Trophoblast cell (in vitro differentiated cells and primary cell): ENCODE measurements at places on chromosomes 3 and 15.

GRCh38 chr15:48040166-48040817 is 80.5 kb upstream of the SLC24A5 start:
- peak; percentile 34 for DNase-seq

DNA sequence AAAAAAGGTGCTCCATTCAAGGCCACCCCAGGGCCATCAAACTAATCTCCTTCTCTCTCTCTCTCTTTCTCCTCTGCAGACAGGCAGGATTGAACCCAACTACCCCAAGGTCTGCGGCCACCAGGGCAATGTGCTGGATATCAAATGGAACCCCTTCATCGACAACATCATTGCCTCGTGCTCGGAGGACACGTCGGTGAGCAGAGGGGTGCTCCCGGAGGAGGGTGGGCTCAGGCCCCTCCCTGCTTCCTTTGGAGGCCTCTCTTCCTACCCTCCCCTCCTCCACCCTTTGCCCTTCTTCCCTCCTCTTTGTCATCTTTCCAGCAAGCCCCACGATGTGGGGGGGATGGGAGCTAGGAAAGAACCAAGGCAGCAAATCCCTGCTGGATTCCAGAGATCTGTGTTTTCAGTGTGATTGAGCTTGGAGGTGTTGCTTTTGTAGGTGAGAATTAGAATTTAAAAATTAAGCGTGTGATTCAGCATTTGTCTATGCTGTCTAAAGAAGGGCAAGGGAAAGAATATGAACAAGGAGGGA is 116.3 kb downstream of the CORO2B start:
- no peak for DNase-seq

- DNase-seq: no peak
These were observed 47.6 kb downstream of the TMCC1 start for GRCh38 chr3:129845956-129846355.

- DNase-seq: peak; percentile 27
These were observed 5.4 kb upstream of the ALDH1A2 start for GRCh38 chr15:58070801-58071418.

DNA sequence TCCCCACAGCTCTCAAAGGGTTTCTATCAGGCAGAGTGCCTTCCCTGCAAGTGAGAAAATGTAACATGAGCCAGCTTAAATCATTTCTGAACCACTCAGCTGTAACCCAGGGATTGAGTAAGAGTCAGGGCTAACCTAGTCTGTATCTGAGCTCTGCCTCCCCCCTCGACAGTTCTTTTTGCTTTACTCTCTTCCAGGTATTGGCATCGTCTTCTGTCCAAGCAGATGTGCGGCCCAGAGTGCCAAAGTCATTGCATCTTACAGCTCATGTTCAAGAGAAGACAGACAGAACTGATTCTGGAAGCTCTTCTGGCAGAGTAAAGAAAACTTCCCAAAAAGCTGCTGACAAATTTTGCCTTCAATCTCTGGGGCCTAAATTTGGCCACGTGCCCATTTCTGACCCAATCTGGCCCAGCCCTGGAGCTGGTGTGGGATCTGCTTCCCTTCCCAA is 74.8 kb downstream of the ABHD5 start:
- DNase-seq: no peak

- DNase-seq: no peak
These were observed 16.5 kb downstream of the SLC51A start for GRCh38 chr3:196232882-196233251.

DNA sequence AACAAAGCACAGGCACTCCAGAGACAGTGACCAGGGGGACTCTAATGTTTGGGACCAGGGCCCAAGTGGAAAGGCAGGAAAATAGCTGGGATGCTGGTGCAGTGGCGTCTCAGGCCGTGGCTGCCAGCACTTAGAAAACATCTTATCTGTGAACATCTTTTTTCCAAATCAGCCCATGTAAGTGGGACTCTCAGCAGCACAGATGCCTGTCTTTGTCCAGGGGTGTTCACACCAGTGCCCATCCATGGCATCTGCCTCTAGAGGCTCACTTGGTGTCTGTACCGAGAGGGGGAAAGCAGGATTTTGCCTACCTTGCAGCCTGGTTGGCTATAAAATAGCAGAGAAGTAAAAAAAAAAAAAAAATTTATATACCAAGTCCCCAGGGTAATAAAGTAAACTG is 26.7 kb downstream of the SLC12A8 start:
- DNase-seq: no peak

DNA sequence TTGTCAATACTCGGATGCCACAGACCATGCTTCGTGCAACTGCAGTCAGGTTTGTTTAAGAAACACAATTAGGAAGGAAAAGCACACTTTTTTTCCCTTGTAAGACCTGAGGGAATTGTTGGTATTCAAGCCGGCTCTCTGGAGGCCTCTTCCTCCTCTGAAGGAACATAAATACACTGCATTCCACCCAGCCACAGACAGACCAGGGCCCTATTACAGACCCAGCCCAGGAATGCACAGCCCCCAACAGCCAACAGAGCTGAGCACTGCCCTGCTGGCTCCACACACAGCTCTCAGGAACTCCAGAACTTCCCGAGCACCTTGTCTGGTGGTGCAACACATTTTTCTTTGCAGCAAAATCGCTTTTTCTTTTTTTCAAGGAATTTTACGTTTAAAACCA is 488.7 kb upstream of the PROK2 start:
- peak; percentile 39 for DNase-seq

GRCh38 chr3:174035328-174035886 is 637.9 kb downstream of the NLGN1 start:
- DNase-seq: no peak

GRCh38 chr3:168003911-168004310 is 91.8 kb downstream of the GOLIM4 start:
- no peak for DNase-seq

DNA sequence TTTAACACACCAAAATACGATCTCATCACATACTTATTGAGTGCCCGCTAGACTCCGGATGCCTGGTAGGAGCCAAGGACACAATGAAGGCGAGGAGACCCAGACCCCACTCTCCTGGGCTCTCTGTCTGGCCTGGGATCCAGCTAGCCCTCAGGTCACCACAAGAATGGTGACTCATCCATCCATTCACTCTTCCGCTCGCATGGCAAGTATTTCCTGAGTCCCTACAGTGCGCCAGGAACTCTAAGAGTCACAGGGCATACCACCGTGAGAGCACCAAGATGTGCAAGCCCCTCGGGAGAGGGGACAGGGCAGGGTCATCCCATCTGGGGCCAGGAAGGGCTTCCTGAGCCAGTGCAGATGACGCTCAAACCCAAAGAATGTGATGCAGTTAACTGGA is 101.6 kb upstream of the PRR20G start:
- no peak for DNase-seq

- no peak for DNase-seq
These were observed 177.2 kb downstream of the POLR2M start for GRCh38 chr15:57883701-57884100.

GRCh38 chr3:17972030-17972429 is 229.6 kb upstream of the TBC1D5 start:
- DNase-seq: no peak

DNA sequence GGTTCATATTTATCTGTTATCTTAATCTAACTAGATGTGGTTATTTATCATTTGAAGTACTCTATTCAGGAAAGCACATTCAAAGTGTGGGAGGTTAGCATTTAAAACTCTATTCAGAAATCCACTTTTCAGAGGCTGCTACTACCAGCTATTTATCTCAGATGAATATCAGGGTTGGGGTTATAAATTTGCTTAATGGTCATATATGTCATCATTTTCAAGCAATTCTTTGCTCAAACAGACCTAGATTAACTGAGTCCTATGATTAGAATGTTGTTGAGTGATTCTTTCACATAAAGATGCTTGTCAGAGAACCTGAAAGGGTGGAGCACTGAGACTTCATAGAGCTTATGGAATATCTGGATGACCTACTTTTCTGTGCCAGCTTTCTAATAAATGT is 436.9 kb upstream of the TGFBR2 start:
- DNase-seq: no peak

DNA sequence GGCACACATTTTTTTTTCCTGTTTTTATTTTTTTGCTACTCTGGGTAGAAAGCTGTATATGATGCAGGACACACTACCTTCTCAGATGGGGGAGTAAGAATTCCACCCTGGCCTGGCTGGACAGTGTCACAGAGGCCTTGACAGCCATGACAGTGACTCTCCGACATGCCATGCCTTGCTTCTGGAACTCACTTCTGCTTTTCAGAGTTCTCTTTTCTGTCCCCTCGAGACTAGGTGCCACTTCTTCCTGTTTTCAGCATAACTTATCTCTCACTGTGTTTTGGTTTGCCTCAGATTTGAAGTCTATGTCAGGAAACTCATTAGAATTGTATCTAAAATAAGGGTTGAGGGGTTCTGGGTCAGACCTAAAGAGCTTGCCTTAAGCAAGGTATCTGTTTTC is 69.1 kb upstream of the SEC13 start:
- no peak for DNase-seq

GRCh38 chr3:127172211-127172610 is 20.7 kb upstream of the PRR23E start:
- DNase-seq: no peak
